HuH-7 (cell line): ENCODE measurements at places on chromosomes 3 and 15.

- DNase-seq, result no peak
Measured at GRCh38 chr3:16182612-16183011, 8.1 kb downstream of the GALNT15 start.

DNA sequence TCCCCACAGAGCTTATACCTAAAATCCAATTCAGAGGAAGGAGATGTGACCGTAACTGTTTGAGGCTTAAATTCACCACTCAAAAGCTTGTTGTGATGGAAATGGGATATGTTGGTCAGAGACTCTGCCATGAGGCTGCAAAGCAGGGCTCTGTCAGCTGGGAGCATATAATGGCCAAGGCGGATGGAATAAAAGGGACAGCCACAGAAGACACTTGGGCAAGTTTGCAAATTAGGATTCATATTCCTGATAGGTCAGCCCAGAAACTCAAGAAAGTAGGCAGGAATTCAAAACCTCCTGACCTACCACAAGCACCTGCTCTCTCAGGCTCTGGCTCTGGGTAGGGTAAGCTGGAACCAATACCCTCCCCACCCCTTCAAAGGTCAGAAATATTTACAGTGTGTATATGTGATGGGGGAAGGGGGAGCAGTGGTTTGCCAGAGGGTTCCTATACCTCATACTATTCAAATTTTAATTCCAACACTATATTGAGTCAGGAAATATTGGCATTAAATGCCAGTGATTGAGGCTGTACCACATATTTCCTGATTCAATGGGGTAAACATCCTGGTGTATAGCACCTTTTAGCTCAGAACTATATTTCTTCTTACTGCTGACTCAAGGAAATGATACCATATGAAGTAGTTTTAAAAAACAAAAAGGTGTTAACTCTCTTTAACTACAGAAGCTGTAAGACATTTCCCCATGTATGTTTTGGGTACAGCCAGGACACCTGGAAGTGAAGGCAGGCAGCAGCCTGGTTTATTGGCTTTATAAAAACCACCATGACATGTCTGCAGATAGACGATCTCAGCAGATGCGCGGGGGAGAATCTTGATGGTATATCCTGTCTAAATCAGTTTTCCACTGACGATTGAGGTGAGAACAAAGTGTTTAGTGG is 19.2 kb downstream of the FYCO1 start:
- no peak for DNase-seq

DNA sequence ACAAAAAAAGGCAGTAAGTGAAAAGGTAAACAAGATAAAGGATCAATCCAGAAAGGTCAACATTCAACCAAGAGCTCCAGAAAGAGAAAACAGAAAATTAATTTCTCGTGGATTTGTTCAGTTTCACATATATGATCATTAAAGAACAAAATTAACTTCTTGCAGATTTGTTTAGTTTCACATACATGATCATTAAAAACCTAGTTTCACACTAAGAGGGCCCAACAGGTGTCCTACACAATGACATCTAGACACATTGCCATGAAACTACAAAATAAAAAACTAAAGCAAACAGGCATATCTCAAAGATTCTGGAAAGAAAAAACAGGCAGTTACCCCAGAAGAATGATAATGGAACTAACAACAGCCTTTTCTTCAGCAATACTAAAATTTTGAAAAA is 22.1 kb downstream of the PHC3 start:
- no peak for DNase-seq

DNA sequence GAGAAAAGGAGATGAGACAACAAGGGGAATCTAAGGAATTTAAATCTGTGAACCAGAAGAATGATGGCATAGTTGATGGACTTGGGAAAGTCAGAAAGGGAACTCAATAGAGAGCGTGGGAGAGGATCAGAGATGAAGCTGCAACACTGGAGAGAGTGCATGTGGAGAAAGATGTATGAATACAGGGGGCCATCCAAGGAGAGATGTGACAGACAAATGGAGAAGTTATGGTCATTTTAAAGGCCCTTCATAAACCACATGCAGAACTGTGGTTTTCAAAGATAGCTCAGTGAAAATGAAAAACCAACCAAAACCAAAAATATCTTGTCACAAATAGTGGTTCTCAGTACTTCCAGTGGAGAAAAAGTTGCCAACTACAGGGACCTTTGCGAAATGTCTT is 265.2 kb downstream of the SUCLG2 start:
- no peak for DNase-seq

DNA sequence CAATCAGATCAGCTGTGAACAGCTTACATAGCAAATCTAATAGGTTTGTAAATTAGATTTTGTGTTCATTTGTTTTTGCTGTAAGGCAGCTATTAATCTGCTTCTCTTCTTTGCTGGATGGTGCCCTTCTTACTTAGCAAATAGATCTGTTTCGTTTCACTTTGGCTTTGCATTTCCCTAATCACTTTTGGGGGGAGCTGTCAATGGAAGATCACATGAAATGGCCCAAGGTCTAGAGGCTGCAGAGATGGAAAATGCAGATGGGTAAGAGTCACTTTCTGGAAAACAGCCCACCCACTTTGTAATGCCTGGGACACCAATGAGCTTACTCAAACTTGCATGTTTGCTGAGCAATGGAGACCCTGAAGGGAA is 36.4 kb downstream of the ST8SIA2 start:
- no peak for DNase-seq

DNA sequence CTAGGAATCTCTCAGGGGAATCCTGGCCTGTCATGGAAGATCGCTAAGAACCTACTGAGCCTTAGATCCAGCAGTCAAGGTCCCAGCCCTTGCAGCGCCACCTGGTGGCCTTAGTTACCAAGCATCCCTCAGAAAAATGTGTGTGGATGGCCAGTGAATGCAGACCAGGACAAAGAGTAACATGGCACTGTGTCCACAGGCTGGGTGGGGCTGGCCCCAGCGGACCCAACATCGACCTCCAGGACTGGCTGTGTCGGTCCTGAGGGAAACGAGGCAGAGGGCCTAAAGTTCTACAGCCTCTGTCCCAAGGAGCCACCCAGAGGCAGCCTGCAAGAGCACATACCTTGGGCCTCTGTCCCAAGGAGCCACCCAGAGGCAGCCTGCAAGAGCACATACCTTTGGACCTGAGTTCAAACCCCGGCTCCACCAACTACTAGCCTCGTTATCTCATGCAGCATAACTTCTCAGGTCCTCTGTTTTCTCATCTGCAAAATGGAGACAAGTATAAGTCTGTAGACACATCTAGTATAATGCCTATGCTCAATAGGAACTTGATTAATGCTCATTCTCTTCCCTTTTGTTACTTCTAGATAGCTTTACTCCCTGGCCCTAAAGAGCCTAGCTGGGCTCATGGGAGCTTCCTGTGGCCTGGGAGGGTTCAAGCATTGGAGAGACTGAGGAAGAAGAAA is 57.5 kb upstream of the HERC1 start:
- peak; percentile 74 for DNase-seq

DNA sequence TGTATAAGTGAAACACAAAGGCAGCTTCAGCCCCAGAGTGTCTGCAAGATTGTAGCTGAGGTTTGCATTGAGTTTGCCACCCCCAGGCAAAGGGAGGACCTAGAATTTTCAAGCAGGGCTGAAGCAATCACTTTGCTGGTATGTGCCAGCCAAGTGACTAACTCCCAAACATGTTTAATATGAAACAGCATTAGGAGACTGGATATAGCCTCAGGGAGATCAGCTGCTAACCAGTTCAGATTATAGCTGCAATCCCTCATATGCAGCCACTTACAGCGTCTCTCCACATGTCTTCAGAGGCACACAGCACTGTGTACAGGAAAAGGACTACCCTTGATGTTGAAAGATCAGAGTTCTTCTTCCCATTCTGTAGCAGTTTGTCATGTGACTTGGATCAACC is 38.4 kb upstream of the PPP2R3A start:
- DNase-seq, result no peak

GRCh38 chr3:189621948-189622603 is 9.1 kb upstream of the TP63 start:
- DNase-seq, result no peak

DNA sequence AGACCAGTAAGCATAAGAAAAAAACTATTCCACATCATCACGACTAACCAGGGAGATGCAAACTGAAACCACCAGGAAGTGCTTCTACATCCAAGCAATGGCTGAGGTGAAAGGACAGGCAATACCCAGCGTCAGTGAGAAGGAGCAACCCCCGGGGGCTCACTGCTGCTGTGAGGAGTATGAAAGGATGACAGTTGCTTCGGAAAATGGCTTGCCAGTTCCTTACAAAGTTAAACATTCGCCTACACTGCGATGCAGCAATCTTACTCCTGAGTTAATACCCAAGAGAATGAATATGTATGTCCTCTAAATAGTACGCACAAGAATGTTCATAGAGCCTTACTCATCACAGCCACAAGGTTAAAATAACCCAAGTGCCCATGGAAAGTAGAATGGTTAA is 13.3 kb upstream of the PLXNA1 start:
- DNase-seq, result no peak

DNA sequence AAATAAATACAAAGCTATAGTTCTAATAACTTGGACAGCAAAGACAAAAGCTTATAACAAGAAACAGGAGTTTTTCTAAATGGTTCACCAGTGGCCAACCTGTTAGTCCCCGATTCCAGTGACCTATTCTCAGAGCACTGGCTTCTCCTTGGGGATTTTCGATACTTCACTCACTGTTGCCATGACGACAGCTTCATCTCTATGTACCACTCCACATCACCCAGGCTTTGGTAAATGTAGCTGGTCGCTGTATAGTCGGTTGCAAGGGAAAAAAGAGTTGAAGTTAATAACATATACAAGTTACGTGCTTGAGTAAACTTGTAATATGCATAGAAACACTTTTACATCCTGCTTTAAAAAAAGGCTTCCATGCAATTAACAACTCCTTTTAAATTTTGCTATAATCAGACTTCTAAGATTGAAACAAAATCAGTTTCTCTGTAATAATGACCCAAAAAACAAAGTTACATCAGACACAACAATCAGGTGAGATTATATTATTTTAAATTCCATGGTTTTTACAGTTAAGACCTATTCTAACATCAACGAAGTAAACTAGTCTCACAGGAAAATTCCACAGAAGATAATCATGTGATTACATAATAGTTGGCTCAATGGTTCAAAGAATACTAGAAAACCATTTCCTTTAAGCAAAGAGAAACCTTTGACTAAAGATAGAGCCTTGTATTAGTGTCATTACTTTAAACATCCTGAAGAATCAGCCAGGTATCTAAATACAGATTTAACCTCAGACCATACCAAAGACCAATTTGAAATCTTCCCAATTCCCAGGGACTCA is 2.9 kb downstream of the CCNL1 start:
- no peak for DNase-seq

- no peak for DNase-seq
Measured at GRCh38 chr3:139528281-139528680, 11.3 kb downstream of the RBP1 start.

- DNase-seq, result no peak
Measured at GRCh38 chr3:152893647-152894046, 58.7 kb downstream of the P2RY1 start.

DNA sequence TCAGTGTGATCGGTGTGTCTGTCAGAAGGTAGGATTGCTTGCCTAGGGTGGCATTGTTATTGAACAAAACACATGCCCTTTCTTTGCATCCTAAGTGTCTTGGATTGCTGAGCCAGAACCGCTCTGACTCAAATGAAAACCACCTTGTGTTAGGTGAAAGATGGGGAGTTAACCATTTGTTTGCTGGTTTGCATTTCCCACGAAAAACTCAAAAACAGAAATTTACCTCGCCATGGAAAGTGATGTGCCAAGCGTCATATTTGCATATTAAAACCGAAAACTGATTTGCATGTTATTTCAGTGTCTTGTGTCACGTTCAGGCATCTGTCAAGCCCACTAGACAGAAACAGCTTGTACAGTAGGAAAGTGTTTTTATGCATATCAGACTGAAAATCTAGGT is 474.6 kb upstream of the TPRG1 start:
- DNase-seq, result no peak

- DNase-seq, result no peak
Measured at GRCh38 chr3:16289144-16289889, 24.3 kb downstream of the OXNAD1 start.

DNA sequence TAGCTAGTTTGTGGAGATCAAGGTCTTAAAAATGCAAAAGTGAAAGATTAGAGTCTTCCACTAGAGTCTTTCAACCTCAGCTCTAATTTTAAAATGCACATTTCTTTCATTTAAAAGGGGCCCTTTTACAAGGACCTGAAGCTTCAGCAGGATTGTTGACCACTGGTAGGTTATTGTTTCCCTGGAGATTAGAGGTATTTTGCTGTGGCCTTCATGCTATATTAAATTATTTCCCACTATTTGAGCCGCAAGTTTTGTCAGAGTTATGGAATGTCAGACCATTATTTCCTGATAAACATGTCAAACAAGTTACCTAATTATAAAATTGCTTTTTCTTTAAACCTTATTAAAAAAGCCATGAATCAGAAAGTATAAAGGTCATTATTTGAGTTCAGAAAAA is 103.1 kb upstream of the CCNL1 start:
- no peak for DNase-seq

- no peak for DNase-seq
Measured at GRCh38 chr3:104388619-104389018, 978.1 kb upstream of the ALCAM start.

GRCh38 chr3:124843506-124844177 is 43.5 kb downstream of the ITGB5 start:
- no peak for DNase-seq

DNA sequence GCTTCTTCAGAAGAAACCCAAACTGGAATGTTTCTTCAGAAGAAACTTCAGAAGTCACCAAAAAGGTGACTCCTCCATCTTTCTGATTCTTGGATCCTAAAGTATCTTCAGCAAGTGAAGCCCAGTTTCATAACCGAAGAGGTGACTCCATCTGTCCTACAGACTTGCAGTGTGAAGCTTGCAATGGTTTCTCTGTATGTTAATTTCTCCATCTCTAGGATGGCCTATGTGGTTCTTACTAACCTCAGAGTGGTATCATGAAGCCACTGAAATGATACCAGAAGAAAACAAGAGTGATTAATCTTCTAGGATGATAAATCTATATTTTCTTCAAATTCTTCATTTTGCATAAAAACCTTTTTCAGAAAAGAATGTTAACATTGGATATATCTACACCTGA is 495 bp upstream of the AQP9 start:
- no peak for DNase-seq

- DNase-seq, result no peak
Measured at GRCh38 chr3:133865136-133865855, 30.4 kb downstream of the RAB6B start.

DNA sequence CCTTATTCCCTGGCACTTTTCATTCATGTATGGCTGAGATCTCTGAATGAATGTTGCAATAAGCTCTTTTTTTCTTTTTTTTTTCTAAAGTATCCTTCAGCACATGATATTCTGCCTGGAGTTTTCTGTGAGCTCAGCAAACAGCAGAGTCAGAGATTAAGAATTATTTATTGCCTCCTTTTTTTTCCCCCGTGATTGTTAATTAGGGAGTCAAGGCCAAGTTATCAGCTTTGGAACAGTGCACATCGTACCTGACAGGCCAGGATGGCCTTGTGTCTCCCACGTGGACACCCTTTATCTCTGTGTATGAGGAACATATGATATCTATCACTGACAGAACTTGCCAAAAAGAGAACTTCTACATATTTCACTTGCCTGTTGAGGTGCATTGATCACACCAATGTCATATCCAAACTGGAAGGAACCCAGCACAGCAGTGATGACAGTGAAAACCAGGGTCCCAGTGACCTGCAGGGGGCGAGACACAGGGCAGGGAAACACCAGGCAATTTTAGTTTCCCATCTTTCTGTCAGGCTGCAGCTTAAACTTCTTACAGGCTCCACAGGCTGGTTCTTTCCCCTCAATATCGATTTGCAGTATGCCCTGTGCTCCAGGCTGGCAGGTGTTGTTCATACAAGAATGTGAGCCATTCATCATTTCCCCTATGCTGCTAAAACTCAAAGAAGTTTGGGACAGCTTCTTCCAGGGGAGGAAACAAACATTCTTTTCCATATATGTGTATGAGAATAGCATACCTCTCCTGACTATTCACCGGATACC is 8.2 kb downstream of the SLC2A2 start:
- peak; percentile 54 for DNase-seq
